ENCODE measurements at places on chromosomes 16 and 17.

DNA sequence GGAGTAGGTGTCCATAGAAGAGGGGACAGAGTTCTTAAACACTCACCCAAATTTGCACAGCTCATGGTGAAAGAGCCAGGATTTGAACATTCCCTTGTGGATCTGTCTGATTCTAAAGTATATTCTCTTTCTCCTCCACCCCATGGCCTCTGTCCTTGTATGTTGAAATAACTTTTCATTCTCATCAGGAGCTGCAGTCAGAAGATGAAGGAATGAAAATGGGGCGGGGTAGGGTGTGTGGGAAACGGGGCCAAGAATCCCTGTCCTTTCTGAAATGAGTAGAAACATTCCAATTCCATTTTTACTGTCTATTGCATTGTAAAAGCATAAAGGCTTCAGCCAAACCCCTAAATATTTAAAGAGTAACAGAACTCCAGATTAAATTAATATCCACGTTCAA is 42.8 kb downstream of the NOG start:
- DNase-seq = no peak

DNA sequence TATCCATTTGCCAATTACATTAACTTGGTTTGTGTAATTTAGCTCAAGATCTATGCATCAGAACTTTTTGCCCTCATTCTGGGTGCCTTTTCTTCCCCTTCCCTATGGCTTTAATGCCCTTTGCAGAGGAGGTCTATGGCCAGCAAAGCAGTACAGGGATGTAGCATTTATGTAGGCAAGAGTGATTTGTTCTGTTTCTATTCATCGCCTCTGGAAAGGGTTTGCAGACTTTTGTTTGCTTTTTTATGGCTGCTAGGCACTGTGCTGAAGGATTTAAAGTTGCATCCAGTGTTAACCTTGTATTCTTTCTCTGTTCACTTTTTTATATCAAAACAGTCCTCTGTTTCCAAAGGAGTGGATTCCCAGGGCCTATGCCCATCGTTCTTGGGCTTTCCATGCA is 78.0 kb downstream of the ANKFN1 start:
- DNase-seq = no peak

GRCh38 chr16:1095450-1096168 is 435 bp downstream of the C1QTNF8 start:
- DNase-seq = no peak

DNA sequence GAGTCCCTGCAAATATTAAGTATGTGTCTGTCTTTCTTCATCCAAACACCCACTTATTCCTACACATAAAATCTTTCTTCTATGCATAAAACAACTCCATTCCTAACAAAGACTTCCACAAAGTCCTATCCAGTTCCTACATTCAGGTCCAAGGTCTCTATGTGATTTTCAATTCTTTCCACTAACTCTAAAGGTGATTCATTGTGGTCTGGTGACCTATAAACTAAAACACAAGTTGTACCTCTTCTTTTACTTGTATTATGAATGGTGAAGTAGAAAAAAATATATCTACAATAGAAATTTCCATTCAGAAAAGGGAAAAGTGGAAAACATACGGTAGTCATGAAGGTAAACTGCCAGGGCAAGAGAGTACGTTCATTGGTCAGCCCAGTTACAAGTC is 56.6 kb downstream of the USP32 start:
- DNase-seq = no peak

GRCh38 chr17:41329279-41329948 is 13.9 kb upstream of the KRTAP17-1 start:
- no peak for DNase-seq
